ENCODE measurements at places on chromosomes 4 and X.

DNA sequence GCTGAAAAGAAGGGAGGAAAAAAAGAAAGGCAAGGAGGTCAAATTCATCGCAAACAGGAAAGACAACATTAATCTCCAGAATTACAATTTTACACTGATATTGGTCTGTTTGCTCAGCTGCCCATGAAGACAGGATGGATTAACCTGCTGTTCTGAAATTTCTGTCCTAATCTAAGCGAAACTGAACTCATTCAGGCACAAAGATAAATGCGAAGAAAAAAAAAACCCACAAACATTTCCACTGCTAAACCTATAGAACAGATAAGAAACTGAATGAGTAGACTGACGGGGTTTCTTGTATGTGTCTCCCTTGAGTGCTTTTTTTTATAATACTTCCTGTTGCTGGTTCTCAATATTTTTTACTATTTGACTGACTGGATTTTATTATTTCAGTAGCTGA lies 251.8 kb upstream of the FTHL17 start:
- DNase-seq, result no peak

- no peak for DNase-seq
Observed at GRCh38 chr4:56127716-56128115, 179.0 kb downstream of the CEP135 start.

DNA sequence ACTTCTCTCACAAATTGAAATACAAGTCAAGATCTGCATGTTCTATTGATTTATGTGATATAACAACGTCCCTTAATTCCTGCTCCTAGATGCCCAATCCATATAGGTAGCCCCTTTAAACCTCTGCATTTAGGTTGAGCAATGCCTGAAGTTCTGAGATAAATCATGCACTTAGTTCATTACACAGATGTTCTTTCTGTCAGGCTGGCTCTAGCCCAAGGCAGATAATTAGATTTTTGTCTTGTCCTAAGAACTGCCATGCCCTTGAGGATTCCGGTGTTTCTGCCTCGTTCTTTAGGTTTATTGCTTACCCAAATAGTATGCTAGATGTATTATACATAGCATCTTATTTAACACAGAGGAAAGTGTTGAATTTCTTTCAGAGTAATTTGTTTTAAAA lies 143.1 kb downstream of the TRAM1L1 start:
- no peak for DNase-seq

- no peak for DNase-seq
Observed at GRCh38 chr4:10461850-10462400, 4.7 kb upstream of the ZNF518B start.

DNA sequence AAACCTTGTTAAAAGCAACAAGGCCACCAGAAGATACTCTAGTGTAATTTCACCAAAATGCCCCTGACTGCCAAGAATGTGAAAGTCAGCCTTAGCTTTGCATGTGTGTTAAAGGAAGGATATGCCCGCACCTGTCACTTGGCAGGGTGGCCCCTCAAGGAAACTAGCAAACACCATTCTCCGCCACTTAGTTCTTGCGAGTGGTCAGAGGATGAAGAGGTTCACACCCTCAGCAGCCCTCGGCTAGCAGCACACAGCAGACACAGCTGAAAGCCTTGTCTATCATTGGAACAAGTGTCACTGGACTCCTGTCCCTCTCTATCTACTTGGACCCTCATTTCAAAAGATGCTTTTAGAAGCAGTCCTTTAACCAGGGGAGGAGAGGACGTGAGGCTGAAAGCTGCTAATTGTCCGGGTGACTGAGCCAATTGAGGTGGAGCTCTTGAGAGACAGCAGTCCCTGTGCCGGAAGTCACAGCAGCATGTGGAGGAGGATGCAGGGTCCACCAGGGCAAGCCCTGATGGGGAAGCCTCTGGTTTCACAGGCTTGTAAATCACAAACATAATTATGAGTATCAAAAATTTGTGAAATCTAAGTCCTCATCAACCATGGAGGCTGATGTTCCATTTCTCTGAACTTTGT lies 18.0 kb downstream of the HHIP start:
- DNase-seq, result no peak

GRCh38 chr4:174429701-174430410 lies 92.4 kb downstream of the HPGD start:
- peak; percentile 42 for DNase-seq

DNA sequence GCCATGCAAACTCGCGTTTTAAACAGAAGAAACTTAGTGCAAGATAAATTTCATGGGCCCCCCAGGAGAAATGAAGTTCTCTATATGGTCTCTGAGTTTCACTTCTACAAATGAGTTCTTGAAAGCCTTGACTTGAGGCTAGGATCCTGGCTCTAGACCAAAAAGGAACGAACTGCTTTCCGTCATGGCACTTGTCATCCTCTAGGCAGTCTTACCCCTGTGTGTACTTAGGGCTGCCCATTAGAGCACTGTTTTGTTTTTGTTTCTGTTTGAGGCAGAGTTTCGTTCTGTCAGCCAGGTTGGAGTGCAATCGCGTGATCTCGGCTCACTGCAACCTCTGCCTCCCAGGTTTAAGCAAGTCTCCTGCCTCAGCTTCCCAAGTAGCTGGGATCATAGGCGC lies 29.0 kb downstream of the RNF4 start:
- DNase-seq, result no peak

GRCh38 chr4:88138561-88138960 lies 19.9 kb downstream of the ABCG2 start:
- DNase-seq, result peak; percentile 89

GRCh38 chr4:175927121-175927520 lies 115.1 kb upstream of the GPM6A start:
- peak; percentile 18 for DNase-seq

Data from iris pigment epithelial cell (primary cell).